ENCODE measurements at places on chromosomes 1 and 21. TPM values are rescaled to one million over a fixed set of nuclear protein-coding genes. Genes with fewer than 3 reads are reported as not detected.

DNA sequence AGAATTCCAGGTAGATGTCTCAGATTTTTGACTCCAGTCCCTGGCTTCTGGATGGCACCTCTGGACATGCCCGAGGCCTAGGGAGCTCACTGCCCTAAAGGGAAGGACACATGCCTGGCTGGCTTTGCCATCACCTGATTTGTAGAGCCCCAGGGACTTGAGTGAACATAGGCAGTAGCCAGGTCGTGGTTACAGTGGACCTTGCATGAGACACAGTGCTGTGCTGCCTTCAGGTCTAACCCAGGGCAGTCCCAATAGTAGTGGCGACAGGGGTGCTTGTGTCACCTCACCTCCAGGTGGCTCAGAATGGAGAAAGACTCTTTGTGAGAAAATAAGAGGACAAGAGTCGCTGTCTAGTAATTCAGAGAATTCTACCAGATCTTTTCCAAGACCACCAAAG is 166.7 kb downstream of the USP25 start:
- no peak for DNase-seq

Gene C1orf141
- total RNA-seq = not detected

DNA sequence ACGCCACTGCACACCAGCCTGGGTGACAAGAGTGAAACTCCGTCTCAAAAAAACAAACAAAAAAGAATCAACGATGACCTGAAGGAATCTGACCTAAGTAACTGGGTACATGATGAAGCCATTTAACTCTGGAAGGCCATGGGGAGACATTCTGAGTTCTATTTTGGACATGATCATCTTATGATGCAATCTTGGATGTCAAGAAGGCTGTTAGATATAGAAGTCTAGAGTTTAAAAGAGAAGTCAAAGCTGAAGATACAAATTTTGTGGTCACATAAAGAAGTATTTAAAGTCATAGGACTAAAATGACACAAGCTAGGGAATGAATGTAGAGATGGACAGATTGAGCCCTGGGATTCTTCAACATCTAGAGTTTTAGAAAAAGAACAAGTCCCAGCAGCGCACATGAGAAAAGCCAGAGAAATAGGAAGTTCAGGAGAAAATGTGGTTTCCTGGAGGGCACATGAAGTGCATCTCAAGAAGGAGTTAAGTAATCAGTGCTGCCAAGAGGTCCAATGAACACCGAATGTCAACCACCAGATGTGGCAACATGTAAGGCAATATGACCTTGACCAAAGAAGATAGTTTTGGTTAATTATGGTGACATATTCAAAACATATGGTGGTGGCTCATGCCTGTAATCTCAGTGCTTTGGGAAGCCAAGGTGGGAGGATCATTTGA is 26.8 kb downstream of the ELK4 start:
- DNase-seq = no peak

- DNase-seq = no peak
Measured at GRCh38 chr1:155607708-155608107, 2.3 kb upstream of the MSTO1 start.

Gene C1orf56
- total RNA-seq = 2.4 TPM

- no peak for DNase-seq
Measured at GRCh38 chr1:230091473-230092231, 24.6 kb downstream of the GALNT2 start.

Gene SH3BGR
- 0.64 TPM for total RNA-seq

Gene KCNJ9
- total RNA-seq = not detected

Gene CCNL2
- 189 TPM for total RNA-seq

DNA sequence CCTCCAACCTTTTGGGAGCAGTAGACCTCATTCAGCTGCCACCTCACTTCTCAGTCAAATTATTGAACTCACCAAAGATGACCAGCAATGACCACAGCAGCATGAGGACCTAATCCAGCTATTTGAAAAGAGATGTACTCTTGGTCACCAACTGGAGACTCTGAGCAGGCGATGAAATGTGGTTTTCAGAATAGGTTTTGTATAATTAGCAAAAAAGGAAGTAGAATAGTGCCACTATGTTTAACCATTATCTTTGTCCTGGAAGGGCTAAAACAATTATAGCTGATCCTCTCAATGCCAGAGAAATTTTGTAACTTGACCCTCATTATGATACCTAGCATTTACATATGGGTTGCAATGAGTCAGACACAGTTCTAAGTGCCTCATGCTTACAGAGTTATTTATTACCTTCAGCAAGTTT is at the start of gene FCRL2:
FCRL2 (minus strand) TSS at position 162 of the 421 bp plus-strand sequence; CDS start at position 103, 59 bp downstream.
- no peak for DNase-seq

DNA sequence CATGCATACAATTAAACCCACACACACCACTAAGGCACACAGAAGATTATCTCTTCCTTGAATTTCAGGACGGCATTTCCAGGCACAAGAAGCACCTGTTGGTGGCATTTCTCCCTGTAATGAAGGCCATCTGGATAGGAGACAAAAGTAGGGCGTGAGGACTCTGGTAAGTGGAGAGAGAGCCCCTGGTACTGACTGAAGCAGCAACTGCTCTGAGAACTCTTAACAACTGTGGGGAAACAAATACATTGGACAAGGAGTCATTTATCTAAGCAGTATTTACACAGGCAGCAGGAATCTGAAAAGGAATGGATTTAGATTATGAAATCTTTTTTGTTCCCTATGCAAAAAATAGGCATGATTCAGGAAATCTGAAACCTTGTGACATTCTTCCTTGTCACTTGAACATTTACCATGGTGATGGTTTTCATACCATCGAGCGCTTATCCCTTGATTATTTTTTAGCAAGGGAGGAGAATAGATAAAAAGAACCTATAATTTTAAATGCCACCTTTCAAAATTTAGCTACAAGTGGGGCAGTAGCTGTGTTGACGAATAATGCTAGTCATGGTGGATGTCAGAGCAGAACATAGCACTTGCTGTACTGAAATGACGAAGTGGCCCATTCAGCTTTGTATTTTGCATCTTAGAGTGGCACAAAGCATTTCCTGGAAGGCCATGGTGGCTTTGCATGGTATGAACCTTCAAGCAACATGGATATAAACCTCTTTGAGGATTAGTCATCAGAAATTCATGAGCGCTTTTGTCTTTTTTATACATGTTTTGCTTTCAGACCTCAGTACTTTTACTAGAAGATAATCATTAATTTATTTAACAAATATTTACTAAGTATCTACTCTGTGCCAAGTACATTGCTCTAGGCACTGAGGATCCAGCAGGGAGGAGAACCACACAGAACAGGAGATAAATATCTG is 362.0 kb downstream of the ADGRL2 start:
- DNase-seq = no peak

- DNase-seq = no peak
Measured at GRCh38 chr1:162899422-162900146, 38.6 kb upstream of the CCDC190 start.

GRCh38 chr1:55073187-55073916 is 34.0 kb downstream of the PCSK9 start:
- DNase-seq = no peak

- no peak for DNase-seq
Measured at GRCh38 chr1:22489823-22490222, 38.2 kb downstream of the ZBTB40 start.

DNA sequence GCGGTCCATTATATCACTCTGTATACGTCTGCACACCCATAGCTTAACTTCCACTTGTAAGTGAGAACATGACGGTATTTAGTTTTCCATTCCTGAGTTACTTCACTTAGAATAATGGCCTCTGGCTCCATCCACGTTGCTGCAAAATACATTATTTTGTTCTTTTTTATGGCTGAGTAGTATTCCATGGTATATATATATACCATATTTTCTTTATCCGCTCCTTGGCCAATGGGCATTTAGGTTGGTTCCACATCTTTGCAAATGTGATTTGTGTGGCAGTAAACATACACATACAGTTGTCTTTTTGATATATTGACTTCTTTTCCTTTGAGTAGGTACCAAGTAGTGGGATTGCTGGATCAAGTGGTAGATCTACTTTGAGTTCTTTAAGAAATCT is 245.1 kb downstream of the NFIA start:
- DNase-seq = no peak

GRCh38 chr1:243508303-243508713 is 252.5 kb downstream of the SDCCAG8 start:
- no peak for DNase-seq

DNA sequence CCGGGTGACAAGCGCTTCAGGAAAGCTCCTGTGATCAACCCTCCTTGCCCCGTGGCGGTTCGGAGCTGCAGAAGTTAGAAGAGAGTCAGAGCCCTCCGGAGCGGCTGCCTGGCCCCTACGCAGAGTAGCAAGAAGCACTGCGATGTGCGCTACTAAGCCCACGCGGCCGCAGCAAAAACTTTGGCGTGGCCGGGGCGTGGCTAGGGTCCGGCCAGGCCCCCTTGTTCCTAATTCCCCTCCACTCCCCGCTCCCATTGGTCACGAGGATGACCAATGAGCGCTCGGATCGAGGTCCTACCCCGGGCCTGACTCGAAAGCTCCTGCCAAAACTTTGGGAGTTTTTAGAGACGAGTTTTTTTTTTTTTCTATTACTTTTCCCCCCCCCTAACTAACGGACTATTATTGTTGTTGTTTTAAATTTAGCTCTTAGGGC is at the start of gene HLX:
HLX (plus strand) TSS at position 368 of the 433 bp plus-strand sequence. CDS start 415 bp downstream, outside the sequence.
- DNase-seq = peak; percentile 60

Gene ST6GALNAC3
- 12.4 TPM for total RNA-seq

GRCh38 chr1:11245904-11246719 is 16.2 kb downstream of the MTOR start:
- no peak for DNase-seq

Data from glomerular endothelial cell (primary cell).